ENCODE measurements at places on chromosomes 4 and X.

DNA sequence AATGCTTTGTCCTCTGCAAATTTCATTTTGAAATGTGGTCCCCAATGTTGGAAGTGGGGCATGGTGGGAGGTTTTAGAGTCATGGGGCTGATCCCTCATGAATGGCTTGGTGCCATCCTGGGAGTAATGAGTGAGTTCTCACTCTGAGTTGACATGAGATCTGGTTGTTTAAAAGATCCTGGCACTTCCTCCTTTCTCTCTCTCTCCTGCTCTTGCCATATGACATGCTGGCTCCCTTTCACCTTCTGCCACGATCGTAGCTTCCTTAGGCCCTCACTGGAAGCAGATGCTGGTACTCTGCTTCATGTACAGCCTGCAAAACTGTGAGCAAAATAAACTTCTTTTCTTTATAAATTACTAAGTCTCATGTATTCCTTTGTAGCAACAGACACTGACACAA, 262.0 kb downstream of the IL15 start:
- DNase-seq = no peak

DNA sequence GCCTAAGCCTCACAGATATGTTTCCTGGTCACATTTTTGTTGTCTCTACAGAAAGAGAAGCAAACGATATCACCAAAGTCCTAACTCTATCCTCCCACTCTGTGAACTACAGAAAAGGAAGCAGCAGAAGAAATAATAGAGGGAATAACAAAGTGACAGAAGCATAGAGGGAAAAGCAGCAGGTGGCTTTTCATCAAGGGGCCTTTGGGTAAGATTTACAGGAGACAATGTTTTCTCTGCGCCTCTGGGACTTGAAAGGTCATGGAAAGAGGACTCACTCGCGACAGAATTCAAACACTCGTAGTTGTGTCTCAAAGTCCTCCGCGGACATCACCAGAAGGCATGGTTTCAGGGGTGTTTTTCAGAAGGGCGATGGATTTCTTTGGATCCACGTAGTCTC, 66.1 kb downstream of the SORBS2 start:
- no peak for DNase-seq

DNA sequence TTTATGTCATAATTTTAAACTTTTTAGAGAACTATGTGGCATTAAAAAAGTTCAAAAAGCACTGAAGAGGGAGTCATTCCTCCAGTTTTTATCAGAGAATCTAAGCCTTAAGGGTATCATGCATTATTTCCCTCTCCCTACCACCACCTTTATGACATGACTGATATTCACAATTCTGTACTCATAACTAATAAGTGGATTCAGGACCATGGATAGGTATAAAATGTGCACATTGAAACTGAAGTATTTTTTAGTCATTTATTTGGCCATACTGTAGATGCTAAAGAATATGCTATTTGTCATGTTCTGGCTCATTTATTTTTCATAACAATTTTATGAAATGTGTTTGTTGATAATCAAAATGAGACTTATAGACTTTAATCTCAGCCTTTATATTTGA, 897.5 kb upstream of the AGA start:
- no peak for DNase-seq

DNA sequence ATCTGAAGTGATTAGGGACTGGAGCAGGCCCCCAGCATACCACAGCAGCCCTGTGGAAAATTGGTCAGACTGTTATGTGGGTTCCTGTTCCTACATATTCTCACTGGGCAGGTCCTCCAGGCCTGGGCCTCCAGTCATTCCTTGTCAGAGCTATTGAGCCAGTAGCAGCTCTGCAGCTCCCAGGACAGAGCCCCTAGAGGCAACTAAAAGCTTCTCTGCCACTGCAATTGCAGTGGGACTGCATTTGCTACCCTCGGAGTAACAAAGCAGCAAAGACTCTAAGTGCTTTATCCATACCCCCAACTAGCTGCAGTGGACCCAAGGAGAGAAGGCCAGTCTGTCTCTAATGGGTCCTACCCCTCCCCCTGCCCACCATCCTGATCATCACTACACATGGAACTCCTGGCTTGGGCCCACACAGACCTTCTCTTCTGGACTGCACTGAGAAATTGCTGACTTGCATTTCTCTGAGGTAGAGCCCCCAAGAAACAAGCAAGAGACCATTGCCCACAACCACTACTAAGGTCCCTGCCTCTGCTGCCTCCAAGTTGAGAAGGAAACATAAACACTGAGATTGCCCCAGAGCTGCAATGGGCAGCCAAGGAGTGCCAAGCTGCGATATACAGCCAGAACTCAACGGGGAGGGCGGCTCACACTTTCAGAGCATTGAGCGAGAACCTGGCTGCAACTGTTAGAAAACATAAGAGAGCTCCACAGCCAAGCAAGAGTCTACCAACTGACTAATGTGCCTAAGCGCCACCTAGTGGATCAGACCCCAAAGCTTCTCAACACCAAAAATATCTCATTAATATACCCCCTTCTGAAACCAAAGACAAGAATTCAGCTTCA, 738.7 kb upstream of the NDST4 start:
- peak; percentile 28 for DNase-seq

GRCh38 chr4:79297479-79297878, 28.4 kb downstream of the NAA11 start:
- DNase-seq = no peak

DNA sequence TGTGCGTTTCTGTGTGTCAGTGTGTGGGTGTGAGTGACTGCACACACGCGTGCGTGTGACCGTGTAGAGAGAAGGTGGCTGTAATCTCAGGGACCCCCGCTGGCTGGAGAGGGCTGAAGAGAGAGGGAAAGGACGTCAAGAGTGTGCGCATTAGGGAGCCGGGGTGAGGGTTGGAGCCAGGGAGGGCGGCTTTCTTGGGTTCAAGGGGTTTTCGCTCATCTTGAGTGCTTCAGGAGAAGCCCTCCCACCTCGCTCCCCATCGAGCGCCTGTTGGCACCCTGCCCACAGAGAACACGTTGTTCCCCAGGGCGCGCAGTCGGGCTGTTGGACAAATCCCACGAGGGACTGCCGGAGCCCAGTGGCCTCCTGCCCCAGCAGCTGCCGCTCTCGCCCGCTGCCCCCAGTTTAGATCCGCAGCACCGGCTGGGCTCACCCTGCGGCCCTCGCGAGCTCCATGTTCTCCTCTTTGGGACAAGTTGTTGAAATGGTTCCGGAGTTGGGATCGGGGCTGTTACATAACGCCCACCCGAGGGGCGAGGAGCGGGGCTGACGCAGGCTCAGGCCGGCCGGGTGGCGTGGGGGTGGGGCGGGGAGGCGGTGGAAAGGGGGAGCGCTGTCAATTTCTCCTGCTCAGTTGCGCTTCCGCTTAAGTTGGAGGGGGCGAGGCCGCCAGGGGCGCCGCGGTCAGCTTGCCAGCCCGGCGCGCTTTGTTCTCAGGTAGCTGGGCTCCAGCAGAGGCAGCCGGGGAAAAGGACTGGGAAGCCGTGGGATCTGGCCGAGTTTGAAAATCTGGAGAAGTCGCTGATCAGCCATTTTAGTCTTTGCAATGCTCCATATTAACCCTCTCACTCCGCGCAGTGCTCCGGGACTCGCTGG, 1.6 kb downstream of the GRIA2 start:
- DNase-seq = peak; percentile 52

DNA sequence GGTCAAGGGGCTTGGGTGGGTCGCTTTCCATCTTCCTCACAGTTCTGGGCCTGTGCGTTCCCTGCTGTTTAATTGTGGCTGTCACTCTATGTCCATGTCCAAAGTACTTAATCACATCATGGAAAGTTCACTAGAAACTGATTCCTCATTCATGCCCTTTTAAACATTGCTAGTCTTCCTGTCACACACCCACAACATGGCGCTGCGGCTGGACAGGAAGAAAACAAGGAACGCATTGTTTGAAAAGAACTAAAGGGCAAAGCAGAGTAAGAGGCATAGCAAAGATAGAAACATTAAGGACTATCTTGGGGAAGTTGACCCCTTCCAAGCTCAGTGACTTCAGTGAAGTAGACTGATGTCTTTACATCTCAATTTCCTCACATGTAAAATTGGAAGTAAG, 18.4 kb downstream of the PNPLA4 start:
- DNase-seq = no peak

GRCh38 chr4:156228676-156229075, 275.0 kb upstream of the CTSO start:
- no peak for DNase-seq

DNA sequence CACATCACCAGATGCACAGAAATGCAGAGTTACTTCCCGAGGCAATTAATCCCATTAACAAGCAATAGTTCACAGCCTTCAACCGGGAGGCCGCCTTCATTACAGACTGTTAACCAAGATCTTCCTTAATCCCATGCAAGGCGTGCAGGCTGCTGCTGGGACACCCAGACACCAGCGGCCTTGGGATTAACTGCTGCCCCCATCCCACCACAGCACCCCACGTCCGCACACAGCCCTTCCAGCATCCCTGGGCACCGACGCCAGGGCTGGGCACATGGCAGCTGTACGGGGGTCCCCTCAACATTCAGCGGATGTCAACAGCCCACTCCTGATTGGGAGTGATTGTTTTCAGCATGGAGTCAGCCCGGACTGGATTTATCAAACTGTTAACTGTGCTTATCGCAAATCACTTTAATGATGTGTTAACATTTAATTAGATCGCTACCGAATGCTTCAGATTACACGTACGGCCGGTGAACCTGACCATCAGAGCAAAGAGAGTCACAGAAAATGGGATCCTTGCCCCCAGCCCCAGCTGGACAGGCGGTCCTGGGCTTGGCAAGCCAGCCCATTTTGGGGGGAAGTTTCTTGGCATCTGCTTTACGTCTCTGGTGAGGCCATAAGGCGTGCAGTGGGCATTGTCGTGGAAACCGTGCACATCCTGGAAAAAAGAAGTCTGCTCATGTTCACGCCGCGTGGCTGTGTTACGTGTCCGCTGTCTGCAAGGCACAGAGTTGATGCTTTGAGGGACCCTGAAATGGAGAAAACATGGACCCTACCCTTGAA, 126.4 kb downstream of the HMX1 start:
- DNase-seq = no peak
